ENCODE measurements at places on chromosomes 13 and 19.

DNA sequence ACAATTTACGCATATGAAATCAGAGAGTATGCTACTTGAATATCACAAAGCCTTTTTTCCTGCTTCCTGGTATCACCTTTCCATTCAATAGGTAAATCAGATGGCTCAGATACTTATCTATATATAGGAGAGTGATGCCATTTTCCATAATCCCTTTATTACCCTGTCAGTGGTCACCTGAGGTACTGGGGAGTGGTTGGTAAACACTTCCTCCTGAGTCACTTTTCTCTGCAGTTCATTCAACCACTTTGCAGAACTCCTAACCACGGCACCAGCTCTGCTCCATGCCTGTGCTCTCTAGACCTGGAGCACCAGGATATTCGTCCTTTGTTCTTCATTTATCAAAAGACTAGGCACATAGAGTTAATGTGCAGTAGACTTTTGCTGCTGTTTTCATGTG, 748.5 kb upstream of the KLHL1 start:
- DNase-seq, result no peak

GRCh38 chr13:50651922-50652321, 191.6 kb downstream of the DLEU7 start:
- no peak for DNase-seq

GRCh38 chr19:4815426-4816201, 15.9 kb downstream of the TICAM1 start:
- DNase-seq, result peak; percentile 91

GRCh38 chr13:113049521-113049941, 56.1 kb upstream of the F7 start:
- no peak for DNase-seq

GRCh38 chr13:32408296-32409000, 19.5 kb downstream of the N4BP2L1 start:
- DNase-seq, result no peak

GRCh38 chr13:75455962-75456361, 26.0 kb downstream of the TBC1D4 start:
- DNase-seq, result no peak

- no peak for DNase-seq
These were observed 52.3 kb upstream of the FNDC3A start for GRCh38 chr13:48923376-48923775.

GRCh38 chr13:107545946-107546502, 669.3 kb downstream of the LIG4 start:
- no peak for DNase-seq

GRCh38 chr19:593505-593904, 3.8 kb downstream of the HCN2 start:
- no peak for DNase-seq

DNA sequence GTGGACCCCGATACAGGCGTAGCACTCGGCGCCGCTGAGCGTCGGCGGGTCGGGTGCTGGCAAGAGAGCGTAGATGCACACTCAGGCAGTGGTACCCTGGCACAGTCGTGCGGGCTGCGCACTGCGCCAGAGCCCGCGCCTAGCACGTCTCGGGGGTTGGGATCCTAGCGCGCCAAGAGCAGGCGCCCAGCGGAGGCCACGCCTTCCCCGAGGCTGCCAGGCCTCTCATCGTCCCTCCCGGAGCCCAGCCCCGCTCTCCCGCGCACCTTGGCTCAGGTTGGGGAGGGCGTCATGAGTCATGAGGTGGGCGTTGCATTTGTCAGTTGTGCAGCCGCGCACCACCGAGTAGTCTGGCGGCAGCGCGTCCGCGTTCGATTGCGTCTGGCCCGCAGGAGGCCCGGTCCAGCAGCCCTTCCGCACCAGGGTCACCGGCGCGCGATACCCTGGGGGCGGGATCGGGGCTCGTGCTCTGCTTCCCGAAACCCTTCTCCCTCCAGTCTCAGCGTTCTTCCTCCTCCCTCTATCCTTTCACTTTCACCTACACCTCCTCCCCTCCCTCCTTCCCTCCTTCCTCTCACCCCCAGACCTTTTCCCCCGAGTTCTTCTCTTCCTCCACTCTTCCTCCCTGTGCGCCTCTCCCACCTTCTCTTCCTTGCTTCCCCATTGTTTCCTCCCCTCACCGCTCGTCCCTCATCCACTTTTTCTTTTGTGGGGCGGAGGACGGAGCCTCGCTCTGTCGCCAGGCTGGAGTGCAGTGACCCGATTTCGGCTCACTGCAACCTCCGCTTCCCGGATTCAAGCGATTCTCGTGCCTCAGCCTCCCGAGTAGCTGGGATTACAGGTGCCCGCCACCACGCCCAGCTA, 3.5 kb downstream of the LYPD5 start:
- no peak for DNase-seq

GRCh38 chr19:51075998-51076397, 6.7 kb downstream of the KLK14 start:
- DNase-seq, result no peak

GRCh38 chr13:78372581-78372980, 230.8 kb downstream of the POU4F1 start:
- DNase-seq, result no peak

GRCh38 chr13:32426990-32427851, 709 bp downstream of the N4BP2L1 start:
- DNase-seq, result no peak

- DNase-seq, result no peak
These were observed 14.8 kb upstream of the FCGBP start for GRCh38 chr19:39949026-39949747.

DNA sequence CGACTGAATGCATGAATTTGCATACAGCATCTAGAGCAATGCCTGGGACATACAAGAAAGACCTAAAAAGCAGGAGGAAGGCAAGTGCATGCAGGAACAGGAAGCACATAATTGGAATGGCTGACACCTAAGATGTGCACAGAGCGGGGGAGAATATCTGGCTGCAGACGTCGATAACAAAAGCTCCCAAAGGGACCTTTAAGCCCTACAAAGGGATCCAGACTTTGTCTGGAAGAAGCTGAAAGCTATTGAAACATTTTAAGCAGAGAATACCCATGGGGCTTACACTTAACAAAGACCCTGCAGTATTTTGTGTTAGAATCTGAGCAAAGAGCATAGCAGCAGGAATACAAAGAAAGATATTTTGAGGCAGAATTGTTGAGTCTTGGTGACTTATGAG, 107.4 kb upstream of the CLDN10 start:
- DNase-seq, result no peak

DNA sequence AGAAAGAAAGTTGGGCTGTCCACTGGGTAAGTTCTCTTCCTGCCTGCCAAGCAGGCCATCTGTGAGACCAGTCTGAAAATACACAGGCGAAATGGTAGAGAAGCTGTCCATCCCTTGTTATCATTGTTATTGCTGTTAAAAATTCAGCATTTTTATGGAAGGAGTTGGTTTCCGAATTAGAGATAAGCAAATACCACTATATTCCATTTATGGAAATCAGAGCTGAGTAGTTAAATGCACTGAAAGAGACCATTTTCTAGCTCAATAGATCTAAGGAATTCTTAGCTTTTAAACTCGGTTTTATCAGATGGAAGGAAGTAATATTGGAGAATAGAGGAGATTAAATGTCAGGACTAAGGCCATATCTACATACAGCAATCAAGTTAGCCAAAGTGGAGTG, 40.7 kb downstream of the MZT1 start:
- DNase-seq, result no peak

GRCh38 chr19:11425719-11426457, 6.8 kb upstream of the RGL3 start:
- DNase-seq, result no peak

DNA sequence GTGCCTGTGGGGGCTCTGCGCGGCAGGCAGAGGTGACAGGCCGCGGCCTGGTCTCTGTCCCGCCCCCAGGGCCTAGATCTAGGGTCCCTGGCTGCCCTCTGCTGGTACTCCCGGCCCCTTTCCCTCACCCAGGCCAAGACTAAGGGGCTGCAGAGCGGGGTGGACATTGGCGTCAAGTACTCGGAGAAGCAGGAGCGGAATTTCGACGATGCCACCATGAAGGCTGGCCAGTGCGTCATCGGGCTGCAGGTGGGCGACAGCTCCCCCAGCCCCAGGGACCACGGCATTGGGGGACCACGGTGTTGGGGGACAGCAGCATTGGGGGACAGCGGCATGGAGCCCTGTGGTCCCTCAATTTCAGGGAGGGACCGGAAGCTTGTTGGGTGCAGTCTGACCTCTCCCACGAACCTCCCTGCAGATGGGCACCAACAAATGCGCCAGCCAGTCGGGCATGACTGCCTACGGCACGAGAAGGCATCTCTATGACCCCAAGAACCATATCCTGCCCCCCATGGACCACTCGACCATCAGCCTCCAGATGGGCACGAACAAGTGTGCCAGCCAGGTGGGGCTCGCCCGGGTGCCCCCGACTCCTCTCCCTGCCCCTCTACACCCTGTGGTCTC, 3.8 kb upstream of the ABCA7 start:
- no peak for DNase-seq

GRCh38 chr19:2190848-2191455, 27.2 kb downstream of the DOT1L start:
- no peak for DNase-seq

DNA sequence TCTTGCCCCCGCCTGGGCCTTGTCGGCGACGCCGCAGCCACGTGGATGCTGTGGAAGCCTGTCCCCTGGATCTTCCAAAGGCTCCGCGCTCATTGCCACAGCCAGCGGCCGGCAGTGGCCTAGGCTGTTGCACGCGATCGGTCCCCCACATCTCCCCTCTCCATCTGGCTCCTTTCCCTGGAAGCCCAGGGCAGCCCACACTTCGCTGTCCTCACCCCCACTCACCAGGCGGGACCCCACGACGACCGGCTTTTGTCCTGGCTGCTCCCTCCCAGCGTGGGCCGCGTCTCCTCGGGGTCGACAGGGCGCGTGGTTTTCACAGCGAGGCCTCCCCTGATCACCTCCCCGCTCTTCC, 605 bp upstream of the TEX30 start:
- no peak for DNase-seq

- DNase-seq, result no peak
These were observed 13.1 kb downstream of the ITM2B start for GRCh38 chr13:48246102-48246501.

- DNase-seq, result no peak
These were observed 230.4 kb downstream of the ATP8A2 start for GRCh38 chr13:25602176-25602575.

DNA sequence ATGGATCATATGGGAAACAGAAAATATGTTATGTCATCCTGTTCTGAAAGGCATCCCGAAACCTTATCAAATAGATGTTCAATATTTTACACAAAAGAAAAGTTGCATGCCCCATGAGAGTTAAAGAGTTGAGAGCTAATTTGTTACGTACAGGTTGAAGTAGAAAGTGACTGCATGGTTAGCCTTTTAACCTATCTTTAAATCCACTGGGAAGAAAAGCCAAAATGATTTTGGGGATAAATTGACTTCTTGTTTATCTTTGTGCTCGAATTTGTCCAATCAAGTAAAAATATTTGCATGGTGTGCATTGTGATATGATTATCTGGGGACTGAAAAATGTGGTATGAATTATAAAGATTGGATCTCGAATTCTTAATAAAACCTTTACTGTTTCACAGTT, 230.1 kb downstream of the POSTN start:
- no peak for DNase-seq

DNA sequence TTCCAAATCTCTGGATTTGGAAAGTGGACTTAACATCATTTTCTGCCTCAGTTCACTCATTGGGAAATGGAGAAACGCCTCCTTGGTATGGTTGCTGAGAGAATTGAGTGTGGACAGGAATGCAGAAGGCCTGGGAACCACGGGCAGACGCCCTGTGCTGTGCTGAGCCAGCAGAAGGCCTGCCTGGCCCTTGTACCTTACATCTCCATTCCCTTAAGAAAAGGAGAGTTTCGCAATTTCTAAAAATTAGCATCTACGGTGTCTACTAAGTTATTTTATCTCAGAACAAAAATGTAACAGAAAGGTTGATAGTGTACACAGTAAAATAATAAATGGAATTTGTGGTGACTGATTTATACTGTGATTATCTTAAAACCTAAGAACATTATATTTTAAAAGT, 78.7 kb downstream of the IPO5 start:
- no peak for DNase-seq

- no peak for DNase-seq
These were observed 1.7 kb upstream of the SLC10A2 start for GRCh38 chr13:103067751-103068555.

GRCh38 chr13:84607261-84608013, 725.2 kb upstream of the SLITRK1 start:
- no peak for DNase-seq

- DNase-seq, result no peak
These were observed 6.4 kb downstream of the YIPF2 start for GRCh38 chr19:10921910-10922637.

- DNase-seq, result peak; percentile 27
These were observed 20.3 kb downstream of the C19orf81 start for GRCh38 chr19:50669302-50670101.

- no peak for DNase-seq
These were observed 14.9 kb downstream of the POP4 start for GRCh38 chr19:29620931-29621351.

GRCh38 chr19:55386493-55386971, 800 bp downstream of the RPL28 start:
- DNase-seq, result no peak

DNA sequence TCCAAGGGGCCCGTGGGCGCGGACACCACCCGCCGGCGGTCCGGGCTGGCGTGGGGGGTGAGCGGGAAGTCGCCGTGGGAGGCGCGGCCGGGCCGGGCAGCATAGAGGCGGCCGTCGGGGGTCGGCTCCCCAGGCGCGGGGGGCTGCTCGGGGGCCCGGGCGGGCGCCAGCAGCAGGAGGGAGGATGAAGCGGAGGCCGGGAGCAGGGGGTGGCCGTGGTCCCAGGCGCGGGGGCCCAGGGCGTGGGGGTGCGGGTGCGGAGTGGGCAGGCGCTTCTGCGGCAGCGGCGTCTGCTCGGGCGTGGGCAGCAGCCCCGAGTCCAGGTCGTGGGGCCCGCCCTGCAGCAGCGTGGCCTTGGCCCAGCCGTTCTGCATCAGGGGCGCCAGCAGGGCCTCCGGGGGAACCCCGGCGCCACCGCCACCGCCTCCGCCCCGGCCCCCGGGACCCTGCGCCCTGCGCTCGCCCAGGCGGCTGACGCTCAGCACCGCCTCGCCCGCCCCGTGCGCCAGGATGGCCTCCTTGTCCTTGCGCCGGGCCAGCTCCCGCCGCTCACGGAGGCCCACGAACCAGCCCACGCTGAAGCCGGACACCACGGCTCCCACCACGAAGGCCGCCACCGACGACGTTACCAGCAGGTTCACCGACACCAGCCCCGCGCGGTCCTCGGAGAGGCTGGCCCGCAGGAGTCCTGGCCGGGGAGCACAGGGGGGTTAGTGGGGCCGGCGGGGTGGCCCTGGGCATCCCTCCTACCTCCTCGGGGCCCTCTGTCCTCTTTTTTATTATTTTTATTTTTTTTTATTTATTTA, 4.2 kb upstream of the LRG1 start:
- no peak for DNase-seq

DNA sequence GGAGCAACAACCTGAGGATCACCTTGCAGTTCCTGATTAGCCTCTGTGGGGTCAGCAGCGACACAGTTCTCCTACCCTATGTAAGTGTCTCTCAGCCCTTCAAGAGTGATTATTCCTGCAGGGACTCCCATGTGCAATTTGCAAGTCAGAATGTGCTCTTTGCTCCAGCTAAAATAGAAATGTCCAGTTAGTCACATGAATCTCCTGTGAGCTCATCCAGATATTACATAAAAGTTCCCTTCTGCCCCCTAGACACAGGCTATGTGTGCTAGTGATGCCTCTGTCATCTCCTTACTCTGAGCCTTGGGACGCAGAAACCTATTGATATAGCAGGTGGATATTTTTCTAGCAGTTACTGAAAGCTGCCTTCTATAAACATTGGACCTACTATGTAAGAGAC, 105.5 kb downstream of the ZAR1L start:
- DNase-seq, result no peak

GRCh38 chr13:113741191-113741668, 17.8 kb upstream of the TMEM255B start:
- no peak for DNase-seq

- DNase-seq, result no peak
These were observed 64.8 kb upstream of the KLHL1 start for GRCh38 chr13:70172946-70173597.

All from SW 1271 (cell line).